ENCODE measurements at places on chromosomes 2 and 18.
A peak's percentile ranks its signal among the peaks of the same experiment; 100 is the strongest.

DNA sequence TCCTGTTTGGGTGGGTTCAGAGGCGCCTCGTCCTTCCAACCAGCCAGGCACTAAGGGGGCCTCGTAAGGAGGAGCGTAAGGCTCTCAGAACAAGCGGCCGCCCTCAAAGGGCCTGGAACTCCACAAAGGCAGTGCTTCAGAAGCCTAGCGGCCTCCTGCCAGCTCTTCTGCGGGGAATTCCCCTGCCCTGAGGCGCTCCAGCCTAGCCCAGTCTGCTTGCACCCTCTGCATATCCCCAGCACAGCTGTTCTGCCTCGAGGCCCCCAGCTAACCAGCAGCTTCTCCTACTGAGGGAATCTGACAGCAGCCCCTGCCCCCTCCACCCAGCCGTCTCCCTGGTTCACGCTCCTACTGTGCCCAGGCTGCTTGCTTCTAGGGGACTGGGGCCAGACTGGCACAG is 265.9 kb downstream of the TFCP2L1 start:
- DNase-seq, result no peak

DNA sequence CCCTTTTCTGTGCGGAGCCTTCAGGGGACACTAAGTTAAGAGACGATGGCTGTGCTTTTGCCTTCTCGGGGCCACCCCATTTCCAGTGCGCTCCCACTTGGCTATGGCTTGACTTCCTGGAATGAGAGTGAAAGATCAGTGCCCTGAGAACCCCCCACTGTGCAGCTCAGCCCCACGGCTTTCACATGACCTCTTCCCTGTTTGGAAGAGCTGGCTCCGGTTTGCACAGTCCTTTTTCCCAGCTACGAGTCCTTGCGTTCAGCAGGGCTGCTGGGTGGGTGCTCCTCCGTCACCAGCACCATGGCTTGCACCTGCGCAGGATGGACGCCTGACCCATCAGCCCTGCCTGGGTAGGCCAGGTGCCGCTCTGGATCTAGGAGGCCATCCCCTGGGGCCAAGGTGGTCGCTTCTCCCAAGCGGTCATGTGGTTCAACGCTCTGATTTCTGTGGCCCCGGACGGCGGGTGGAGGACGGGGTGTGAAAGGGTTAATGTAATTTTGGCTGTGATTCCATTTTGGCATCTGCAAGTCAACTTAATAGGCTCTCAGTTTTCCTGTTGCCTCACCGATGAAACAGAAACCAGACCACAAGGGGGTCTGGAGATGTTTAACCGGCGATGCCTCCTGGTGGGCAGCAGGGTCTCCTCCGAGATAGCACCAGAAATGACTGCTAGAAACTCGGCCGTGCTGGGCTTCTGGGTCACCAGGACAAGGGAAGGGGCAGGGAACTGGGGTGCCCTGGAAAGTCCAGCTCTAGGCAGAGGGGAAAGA is 113.1 kb upstream of the HAAO start:
- no peak for DNase-seq

GRCh38 chr2:98233941-98234340 is 112.3 kb upstream of the CNGA3 start:
- DNase-seq, result no peak

DNA sequence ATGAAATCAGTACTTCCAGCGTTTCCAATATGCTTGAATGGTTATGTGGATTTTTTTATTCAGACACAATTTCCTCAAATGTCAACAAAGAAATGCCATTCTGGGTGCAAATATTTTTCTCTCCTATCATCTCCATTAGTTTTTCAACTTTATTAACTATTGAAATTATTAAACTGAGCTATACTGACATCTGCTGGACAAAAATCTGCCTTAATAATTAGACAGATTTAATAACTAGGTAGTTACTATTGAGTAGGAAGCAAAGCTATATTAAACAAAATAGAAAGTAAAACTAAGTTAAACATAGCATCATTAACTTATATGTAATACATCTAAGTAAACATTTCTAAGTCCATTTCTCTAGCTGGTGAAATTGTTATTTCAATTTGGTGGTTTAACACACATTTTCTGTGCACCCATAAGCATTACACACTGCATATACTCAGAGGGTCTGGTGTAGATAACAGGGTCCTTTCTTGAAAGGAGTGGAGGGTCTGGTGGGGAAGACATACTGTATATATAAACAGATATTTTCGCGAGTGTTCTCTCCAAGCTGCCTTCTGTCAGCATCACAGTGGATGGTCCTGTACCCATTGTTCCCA is 77.0 kb downstream of the LANCL1 start:
- no peak for DNase-seq

DNA sequence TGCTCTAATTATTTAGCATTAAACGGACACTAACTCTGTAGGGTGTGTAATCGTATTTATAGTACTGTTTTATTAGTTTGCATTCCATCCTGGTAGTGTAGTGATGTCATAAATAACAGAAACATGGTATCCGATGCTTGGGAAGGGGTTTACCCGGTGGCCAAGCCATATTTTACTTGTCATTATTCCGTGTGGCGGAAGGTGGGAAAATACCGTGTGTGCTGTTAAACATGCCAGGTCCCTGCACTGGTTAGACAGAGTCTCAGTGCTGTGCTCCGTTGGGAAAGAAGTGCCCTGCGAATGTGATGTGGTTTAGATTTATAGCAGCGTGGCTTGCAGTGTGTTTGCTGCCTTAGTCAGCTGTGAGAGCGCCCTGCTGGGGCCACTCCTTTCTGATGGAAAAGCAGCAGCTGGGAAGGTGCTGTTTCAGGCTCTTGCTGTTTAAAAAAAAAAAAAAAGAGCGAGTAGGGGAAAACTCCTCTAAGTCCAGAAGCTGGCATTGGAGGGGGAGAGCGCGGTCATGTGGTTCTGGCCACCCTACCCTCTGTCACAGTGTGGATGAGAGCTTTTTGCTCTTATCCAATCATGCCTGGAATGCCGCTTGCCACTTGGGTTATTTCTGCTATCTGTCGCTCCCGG is 211.0 kb downstream of the NEDD4L start:
- no peak for DNase-seq

- no peak for DNase-seq
Measured at GRCh38 chr2:196966061-196966460, 39.6 kb upstream of the PGAP1 start.

DNA sequence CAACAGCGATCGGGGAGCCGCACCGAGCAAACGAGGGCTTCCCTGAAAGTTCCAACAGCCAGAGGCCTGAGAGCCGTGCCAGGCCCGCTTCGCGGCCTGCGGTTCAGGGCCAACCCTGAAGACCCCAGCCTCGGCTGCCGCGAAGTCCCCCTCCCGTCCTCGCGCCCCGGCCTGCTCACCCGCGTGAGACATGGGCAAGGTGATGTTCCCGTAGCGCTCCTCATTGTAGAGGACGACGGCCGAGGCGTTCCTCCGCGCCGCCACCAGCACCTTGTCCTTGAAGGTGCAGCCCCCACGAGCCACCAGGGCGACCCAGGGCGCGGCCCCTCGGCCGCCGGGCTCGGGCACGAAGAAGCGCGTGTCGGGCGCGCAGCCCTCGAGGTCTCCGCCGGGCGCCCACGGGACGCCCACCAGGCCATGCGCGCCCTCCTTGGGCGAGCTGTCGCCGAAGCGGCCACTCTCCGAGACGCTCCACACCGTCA is 510 bp downstream of the RNF149 start:
- peak; percentile 12 for DNase-seq

- no peak for DNase-seq
Measured at GRCh38 chr2:171553858-171554257, 31.6 kb downstream of the CYBRD1 start.

GRCh38 chr2:50766058-50766457 is 265.9 kb downstream of the NRXN1 start:
- no peak for DNase-seq

GRCh38 chr18:63262369-63263335 is 56.9 kb downstream of the BCL2 start:
- no peak for DNase-seq

DNA sequence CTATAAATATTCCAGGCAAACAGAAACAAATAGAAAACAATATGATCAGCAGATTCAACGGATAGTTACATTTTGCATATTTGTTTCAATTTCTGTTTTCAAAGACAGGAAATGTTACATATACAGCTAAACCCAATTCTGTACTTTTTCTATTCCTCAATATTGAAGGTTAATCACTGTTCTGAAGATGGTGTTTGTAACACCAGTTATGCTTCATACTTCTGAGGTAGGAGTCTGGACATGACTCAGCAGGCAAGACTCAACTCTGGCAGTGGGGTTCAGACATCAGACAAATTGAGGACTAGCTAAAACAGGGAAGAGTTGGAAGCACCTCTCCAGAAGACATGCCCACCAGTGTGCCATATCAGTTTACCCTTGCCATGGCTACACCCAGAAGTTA is 16.6 kb downstream of the SERPINB13 start:
- DNase-seq, result no peak

DNA sequence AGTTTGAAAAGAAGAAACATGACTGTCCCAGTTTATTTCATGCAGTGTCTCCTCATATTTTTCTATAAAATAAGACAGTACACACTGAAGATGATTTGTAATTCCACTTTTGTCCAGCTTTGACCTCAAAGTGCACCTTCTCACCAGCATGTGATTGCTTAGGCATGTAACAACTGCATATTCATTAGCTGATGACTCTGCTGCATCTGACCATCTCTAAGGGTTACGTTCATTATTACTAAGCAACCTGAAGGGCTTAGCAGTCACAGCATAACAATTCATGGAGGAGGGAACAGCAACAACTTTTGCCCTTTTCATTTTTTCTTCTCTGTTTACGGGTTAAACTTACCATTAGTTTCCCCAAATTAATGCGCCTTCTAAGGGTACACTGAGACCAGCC is 330.6 kb upstream of the PIK3C3 start:
- DNase-seq, result no peak

GRCh38 chr2:226835796-226836547 is at the start of gene RHBDD1:
TSS of gene RHBDD1 (plus strand) at chr2:226836054. CDS start at chr2:226864694, 28,640 bp downstream.
- peak; percentile 89 for DNase-seq

DNA sequence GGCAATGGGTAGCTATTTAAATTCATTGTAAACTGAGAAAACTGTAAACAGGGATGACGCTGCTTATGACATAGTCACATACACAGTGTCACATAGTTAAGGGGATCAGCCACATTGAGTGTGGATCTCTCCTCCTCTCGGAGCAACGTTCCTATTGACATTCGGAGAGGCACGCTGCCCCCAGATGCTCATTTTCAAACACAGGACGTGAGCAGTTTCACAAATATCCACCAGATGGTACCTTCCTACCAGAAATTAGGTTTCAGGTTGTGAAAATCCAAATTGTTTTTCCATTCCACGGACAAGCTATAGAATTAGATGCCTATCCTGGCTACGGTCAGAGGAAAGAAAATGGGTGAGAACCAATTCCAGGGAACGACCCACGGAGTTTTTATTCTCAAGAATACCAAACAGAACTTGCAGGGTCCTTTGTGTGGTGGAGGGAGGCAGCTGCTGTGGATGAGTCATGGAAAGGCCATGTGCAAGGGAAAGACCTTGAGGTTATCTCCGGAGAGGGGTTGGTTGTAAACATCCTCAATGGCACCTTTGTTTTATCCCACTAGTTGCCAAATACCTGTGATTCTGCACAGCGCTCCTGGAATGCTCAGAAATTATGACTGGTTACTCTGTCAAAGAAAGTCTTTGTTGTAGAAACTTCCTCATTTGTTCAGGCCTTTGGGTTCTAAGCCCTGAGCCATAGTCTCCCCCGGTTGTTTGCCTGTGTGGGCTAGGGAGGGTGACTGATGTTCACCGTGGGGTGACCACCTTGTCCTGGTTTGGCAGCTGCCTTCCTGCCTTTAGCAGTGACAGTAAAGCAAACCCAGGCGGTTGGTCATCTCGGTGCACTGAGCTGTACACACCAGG is 88.0 kb downstream of the ACTR3 start:
- DNase-seq, result no peak

GRCh38 chr2:51990684-51991083 is 958.8 kb upstream of the NRXN1 start:
- no peak for DNase-seq

DNA sequence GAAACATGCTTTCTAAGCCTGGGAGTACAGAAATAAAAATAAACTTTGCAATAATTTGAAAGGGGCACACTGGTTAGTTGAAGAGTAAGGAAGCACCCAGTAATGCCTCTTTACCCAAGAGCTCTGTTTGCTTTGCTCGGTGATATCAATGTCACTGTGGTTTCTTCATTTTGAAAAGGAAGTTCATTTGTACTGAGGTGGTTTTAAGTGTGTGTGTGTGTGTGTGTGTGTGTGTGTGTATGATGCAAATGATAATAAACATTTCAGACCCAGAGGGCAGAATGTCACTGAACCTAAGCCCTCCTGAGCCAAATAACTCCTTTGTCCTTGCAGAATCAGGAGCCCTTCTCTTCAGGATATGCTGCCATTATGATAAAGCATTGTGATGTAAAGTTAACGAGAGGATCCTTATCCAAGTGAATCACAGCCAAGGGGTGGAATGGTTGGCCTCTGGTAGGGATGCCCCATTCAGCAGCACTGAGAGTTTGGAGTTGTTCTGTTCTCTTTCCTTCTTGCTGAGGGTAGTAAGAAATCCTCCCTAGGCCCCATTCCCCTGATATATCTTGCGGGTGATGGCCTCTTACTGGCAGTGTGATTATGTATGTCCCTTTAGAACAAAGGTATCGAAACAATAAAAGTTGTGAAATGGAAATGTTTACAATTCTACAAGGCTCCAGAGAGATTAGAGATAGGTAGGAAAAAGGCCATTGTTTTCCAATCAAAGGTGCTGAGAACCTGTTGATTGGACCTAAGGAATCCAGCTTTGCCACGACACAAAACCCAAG is 7.6 kb downstream of the ITGA6 start:
- DNase-seq, result no peak

DNA sequence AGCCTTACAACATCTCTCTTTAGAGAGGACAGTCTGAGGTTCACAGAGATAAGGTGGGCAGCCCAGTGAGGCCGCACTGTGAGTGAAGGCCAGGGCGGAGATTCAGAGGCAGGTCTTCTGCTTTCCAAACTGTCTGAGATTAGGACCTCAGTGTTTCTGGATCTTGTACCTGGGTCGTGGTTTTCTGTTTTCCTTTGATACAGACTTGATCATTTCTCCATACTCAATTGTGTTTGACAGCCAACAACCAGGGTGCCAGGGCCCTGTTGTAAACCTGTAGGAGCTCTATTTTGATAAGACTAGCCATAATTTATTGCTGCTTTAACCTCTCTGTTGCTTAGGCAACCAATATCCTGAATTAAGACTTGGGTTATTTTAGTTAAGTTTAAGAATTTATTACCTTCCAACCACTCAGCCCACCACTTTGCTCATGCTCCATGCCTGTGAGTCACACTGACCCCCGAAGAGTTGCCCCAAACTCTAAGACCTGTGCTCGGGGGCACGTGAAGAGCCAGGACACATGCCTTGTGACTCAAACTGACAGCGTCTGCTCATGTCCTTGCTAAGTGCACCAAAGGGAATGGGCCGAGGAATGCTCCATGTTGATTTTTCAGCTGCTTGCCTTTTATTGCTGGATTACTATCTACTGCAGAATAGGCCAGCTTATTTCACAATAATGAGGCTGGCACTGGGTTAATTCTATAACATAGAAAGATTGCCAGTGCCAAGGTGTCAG is 248.6 kb downstream of the BCL2 start:
- DNase-seq, result no peak

- DNase-seq, result no peak
Measured at GRCh38 chr2:167785606-167786216, 461.7 kb downstream of the STK39 start.
